ENCODE measurements at places on chromosomes 5 and 9.

GRCh38 chr5:151751091-151751490 lies 7.3 kb downstream of the ATOX1 start:
- no peak for DNase-seq

DNA sequence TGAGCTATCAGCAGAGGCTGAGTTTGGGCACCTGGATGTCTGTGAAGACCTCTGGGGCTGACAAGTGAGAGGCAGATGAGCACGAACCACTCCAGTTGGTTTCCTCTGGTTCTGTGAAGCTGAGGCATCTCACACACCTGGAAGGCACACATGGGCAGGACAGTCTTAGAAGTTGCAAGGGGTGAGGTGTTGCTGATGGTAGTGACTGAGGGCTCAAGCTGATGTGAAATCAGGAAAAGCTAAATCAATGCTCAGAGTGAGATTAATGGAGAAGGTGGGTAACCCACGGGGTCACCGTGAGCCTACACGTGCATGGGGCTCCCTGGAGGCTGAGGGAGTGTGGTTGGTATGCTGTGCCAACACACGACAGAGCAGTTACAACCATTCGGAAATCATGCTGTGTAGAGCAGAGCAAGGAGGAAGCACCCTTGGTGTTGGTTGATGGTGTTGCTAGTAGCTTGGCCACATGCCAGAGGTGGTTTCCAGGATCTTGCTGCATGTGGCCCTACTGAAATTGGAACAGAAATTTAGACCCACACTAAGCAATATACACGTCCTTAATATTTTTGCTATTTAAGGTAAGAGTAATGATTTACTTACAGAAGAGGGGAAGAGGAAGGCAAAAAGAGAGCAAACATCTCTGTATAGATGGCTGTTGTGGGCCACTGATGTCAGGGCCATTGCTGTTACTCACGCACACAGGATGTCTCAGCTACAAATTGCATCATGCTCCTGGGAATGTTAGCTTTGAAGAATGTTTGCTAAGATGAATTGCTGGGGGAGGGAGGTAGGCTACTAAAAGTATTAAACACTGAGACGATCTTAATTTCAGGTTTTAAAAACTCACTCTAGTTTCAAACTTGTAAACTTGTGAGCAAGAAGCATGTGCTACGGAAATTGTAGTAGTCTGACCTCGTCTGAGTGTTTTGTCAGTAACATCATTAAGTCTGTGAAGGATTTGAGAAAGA lies 170.5 kb downstream of the ARHGEF28 start:
- no peak for DNase-seq

DNA sequence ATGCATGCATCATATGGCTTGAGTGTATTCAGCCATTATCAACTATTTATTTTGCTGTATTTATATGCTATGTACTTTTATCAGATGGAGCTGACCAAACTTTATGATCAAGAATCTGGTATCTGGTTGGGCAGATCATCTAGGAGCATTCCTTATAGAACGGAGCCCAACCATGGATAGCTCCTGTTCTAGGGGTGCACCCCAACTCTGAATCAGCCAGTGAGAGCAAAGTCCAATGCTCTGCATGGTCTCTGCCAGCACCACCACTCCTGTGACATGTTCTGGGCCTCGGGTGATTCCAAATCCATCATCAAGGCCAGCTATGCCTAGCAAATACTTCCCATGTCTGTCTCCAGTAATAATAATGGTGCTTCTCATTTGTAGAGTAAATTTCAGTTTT lies 517.5 kb downstream of the AGTPBP1 start:
- no peak for DNase-seq

GRCh38 chr5:72372331-72372730 lies 52.2 kb downstream of the PTCD2 start:
- no peak for DNase-seq

DNA sequence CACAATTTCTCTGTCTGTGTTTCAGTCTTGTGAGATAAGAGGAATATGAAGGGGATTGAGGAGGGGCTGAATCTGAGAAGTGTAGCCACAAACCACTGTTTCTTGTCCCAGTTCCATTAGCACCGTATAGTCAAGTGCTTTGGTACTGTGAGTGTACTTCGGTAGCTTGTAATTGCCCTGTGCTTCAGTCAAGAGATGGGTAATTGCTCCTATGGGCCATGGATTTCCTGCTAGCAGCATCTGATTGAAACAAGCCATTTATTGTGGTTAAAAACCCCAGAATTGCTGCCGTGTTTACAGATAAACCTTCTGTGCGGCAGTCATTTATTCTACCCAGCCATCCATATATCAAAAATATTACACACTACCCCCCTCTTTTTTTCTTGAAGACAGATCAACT lies 98.6 kb downstream of the MAT2B start:
- DNase-seq = no peak

- no peak for DNase-seq
Measured at GRCh38 chr9:112084334-112084733, 90.8 kb downstream of the SUSD1 start.

- DNase-seq = peak; percentile 31
Measured at GRCh38 chr9:121498150-121498486, 1.5 kb downstream of the GGTA1 start.

- no peak for DNase-seq
Measured at GRCh38 chr5:146042628-146043279, 62.6 kb downstream of the PLAC8L1 start.

DNA sequence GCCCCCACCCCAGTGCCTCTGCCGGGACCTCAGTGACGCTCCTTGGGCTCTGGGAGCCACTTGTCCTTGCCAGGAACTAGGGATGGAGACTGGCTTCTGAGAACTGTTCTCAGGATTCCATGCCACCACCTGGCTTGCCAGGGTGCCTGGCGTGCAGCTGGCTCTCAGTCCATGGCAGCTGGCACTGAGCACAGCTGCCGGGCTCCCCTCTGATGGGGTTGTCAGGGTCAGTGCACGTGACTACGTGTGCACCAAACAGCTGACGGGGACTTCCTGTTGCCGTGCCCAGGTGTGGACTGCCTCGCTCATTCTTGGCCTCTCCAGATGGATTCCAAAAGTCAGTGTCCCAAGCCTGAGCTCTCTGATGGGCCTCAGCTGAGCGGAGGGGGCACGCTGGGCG lies 9.4 kb downstream of the KCNT1 start:
- DNase-seq = no peak

DNA sequence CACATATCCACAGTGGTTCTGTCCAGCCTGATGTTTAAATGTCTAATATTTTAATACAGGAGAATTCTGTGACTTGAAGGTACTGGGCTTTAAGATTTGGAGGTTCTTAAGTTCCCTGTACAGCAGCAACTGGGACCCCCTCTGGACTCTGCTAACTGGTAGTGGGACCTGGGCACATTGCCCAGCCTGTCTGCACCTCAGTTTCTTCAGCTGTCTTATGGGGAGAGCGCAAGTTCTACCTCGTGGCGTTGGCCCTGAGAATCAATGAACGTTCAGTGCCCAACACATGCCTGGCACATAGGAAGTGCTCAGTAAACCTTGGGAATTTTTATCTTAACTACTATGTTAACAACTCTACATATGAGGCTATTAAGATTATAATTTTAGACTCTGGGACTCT lies 1.4 kb downstream of the SLC2A6 start:
- no peak for DNase-seq

DNA sequence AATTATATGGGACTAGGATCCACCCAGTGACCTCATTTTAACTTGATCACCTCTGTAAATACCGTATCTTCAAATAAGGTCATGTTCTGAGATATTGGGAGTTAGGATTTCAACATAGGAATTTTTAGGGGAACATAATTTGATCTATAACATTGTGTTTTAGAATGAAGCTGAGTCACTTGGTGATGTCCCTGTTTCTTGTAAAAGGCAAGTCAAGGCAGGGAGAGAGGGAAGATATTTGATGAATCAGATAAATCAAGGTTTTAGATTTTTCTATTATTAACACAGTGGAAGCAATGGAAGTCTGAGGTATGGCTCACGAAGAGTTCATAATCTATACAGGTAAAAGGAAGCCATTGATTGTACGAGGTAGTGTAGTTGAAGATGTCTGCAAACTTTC lies 11.8 kb upstream of the GPR151 start:
- DNase-seq = no peak

DNA sequence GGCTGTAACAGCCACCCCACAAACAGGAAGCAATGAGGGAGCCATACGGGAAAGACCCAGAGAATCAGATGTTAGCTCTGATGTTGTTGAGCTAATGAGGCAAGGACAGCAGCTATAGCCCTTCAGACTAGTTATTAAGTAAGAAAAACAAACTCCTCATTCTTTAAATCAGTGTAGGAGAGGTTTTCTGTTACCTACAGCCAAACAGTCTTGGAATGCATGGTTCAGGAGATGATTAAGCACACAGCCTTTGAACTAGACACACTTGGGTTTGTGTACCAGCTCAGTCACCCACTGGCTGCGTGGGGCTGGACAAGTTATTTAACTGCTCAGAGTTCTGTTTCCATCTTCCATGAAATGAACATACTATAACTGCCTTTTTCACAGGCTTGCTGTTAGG lies 68.1 kb downstream of the SPOCK1 start:
- no peak for DNase-seq

DNA sequence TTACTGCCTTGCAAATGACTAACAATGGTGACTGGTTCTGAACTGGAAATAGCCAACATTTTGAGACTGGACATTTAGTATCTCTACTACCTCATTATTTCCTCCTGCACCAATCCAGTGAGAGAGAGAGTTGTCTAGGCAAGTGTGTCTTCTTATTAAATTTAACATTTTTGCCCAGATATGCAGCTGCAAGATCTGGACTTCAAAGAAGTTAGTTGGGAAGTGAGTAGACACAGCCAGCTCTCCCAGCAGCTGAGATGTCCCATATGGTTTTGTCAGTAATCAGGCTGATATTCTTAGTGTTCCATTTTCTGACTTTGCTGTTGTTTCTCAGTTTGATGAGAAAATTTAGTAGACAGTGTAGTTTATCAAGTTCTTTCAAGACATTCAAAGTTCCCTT lies 1778.8 kb upstream of the CDH6 start:
- DNase-seq = no peak

- DNase-seq = no peak
Measured at GRCh38 chr9:8809741-8810140, 1010.2 kb upstream of the DMAC1 start.

DNA sequence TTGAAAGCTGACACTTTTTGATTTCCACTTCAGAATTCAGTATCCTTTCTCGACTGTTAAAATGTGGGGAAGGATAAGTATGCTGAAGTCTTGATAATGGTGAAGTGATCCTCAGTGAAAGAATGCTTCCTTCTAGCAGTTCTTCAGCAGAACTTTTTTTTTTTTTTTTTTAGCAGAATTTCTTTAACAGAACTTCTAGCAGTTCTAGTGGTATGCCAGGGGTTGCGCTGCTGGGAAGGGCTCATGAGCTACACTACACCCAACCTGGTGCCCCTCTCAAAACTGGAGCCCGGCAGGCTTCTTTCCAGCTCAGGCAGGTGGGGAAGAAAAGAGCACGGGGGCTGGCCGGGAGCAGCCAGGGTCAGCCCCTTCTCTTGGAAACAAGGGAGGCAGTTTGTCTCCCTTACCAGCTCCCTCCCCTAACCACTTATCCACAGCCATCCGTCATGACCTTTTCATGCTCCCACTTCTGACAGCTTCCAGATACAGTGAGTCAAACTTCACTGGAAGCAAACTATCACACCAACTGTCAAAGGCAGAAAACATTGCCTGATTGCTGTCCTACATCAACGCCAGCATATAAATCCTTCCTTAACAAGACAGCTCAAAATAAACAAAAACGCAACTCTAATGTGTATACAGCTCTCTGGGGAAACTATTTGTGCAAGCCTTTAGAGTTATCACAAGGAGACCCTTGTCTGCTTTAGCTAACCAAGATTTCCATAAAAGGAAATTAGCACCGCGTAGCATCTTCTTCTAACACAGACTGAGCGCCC lies 211.5 kb downstream of the GAPVD1 start:
- no peak for DNase-seq

- no peak for DNase-seq
Measured at GRCh38 chr5:53089481-53089991, 20.0 kb downstream of the MOCS2 start.

GRCh38 chr5:15610216-15610615 lies 110.2 kb downstream of the FBXL7 start:
- no peak for DNase-seq

- DNase-seq = no peak
Measured at GRCh38 chr5:14937254-14937653, 65.7 kb upstream of the ANKH start.

- DNase-seq = no peak
Measured at GRCh38 chr5:167819406-167819805, 472.0 kb upstream of the WWC1 start.

DNA sequence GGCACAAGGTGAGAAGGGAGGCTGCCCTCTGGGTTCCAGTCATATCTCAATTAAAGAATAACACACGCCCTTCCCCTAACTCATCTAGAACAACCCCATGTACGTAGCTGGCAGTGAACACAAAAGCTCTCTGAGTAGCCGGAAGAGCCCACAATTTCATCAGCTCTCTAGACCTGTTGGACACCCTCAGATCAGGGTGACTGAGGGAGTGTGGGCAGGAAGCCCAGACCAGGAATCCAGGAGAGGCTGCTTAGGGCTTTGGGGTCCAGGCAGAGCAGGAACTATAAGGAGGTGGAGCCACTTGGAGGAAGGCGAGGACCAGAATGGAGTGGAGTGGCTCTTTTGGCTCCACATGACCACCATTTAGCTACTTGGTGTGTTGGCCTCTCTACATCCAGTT lies 237.4 kb downstream of the NR3C1 start:
- DNase-seq = no peak

DNA sequence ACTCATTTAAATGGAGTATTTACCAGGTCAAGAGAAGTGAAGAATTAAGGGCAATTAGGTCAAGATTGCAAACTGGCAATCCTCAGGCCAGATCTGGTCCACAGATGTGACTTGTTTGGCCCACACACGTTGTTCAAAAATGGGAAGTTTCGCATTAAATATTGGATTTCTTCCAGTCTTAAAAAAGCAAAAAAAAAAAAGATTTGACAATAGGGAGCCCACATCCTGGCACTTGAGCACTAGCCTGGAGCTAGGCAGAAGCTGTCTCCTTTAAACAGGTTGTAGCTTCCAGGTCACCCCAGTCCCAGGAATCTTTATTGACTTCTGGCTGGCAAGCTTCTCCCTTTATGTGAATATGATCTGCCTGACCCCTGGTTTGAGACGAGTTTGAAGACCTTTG lies 520.4 kb downstream of the RAB3C start:
- DNase-seq = no peak

DNA sequence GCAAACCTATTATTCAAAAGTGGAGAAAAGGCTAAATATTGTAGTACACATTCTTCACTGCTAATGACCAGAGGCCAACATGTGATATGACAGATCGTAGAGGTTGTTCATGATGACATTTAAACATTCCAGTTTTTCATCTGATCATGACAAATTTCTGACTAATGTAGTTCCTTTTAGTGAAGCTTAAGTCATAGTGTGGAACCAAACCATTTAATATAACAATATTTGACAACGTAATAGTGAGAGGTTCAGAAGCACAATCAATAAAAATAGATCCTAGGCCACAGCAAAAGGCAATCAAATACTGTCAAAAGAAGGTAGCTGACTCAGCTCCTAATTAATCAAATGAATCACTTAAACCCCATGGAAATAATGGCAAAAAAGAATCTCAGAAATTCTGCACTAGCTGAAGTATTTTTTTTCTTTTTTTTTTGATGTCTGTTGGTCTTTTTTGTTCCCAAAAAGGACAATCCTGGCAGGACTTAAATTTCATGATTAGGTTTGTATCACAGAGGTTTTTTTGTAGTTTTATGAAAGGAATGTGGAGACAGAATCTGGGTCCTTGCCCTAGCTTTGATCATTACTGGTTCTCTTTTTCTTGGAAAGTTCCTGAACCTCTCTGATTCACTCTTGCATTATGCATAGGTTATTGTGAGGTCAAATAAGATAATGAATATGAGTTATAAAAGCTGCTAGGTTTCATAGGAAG lies 795.0 kb downstream of the DTWD2 start:
- DNase-seq = no peak

- DNase-seq = no peak
Measured at GRCh38 chr9:90658783-90659182, 16.2 kb upstream of the DIRAS2 start.
